ENCODE measurements at places on chromosomes 2 and 18.
A peak's percentile ranks its signal among the peaks of the same experiment; 100 is the strongest.

DNA sequence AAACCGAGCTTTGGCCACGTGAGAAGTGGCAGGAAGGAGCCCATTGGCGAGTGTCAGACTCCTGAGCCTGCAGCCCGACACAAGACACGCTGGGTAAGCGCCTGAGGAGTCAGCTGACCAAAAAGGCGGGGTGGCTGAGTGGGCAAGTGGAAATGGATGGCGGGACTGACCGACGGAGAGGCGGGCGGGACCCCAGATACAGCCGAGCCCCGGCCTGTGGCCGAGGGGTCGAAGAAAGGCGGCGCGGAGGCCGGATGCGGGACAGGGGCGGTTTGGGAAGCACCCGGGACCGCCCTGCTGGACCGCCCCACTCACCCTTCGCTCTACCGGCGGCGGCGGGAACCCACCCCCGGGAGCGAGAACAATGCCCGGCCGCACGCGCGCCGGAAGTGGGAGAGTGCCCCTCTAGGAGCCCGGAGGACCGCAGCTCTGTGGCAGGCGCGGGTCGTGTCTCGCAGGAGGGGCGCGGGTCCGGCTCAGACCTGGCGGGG is 22.8 kb downstream of the ZSCAN30 start:
- DNase-seq = peak; percentile 29

DNA sequence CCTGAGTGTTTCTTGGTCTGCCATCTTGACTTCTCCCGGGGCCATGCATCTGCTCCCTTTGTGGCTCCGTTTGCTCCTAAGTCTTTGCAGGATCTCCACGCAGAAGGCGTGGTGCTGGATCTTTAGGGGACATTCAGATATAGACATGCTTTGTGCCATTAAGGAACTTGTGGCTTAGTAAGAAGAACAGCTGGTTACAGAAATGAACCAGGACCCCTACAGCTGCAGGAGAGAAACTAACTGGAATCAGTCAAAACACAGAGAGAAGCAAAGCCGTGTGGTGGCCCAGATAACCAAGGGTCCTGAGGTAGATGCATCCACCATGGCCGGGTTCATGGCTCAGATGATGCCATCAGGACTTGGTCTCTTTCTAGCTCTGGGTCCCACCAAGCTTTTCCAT is 97.6 kb downstream of the SH3RF3 start:
- no peak for DNase-seq

GRCh38 chr18:78777992-78778391 is 201.6 kb upstream of the SALL3 start:
- DNase-seq = no peak

GRCh38 chr2:202278944-202279343 is 13.4 kb downstream of the NOP58 start:
- DNase-seq = no peak

- DNase-seq = no peak
These were observed 62.2 kb downstream of the OSBPL6 start for GRCh38 chr2:178256382-178257042.

DNA sequence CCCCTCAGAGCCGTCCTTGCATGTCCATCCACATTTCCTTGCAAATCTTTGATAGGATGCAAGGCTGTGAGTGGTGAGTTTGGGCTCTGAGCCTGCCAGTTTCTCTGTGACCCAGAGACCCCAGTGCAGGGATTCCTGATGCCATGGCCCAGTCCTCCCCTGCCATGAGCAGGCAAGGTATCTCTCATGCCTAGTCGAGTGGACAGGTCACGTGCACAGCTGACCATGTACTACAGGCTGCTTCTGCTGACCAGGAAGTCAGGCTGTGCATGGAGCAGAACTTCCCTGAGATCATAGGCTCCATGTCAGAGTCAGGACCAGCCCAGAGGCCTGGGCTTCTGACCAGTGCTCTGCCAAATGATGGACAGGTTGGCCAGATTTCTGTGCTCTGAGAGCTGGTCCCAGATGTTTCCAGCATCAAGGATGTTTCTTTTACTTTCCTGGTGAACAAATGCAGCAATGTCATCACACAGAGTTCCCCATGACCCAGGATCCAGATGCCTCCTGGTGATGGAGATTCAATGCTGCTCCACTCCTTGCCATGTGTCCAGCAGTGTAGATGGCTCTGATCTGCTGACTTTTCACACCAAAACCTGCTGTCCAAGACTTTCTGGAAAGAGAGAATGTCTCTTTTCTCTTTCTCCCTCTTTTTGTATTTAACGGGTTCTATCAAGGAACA is 321.6 kb upstream of the HS6ST1 start:
- DNase-seq = no peak

DNA sequence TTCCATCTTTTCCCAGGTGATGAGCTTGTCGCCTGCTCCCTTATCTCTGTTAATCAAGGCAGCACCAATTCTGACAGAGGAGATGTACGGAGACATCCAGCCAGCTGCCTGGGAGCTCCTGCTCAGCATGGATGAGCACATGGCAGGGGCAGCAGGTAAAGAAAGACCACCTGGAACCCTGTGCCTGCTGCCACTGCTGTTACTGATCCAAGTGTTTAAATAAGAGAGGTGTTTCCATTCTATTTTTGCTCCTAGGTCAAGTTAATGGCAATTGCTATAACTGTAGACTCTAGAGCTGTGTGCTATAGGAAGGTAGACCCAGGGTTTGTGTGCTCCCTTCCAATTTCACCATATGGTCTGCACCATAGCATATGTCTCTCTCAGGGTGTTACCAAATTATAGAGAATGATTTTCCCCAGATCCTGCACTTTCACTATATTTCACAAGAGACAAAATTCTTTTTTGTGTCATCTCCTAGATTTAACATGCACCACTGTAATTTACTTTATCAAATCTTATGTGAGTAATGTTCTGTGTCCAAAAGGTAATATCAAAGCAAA is 88.6 kb upstream of the RPE start:
- DNase-seq = no peak

- DNase-seq = no peak
These were observed 2.0 kb upstream of the UPP2 start for GRCh38 chr2:158099716-158100115.

- DNase-seq = no peak
These were observed 518.3 kb downstream of the XIRP2 start for GRCh38 chr2:167406558-167406957.
